Fibroblast of skin of scalp (primary cell): ENCODE measurements at places on chromosomes 6 and 20.

DNA sequence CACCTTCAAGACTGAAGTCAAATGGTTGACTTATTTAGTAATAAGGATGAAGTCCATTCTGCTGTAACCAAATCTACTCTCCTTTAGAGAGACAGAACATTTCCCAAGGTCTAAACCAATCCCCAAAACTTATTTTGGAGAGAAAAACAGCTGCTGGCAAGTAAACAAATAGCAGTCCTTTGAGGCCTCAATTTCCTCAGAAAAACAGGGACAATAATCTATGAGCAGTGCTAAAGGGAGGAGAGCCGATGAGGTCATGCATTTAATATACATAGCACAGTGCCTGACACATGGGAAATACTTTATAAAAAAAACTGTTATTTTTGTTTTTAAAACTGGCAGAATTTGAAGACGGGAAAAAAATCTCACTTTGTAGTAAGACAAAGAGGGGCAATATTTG lies 526.0 kb downstream of the EPM2A start:
- DNase-seq = no peak

DNA sequence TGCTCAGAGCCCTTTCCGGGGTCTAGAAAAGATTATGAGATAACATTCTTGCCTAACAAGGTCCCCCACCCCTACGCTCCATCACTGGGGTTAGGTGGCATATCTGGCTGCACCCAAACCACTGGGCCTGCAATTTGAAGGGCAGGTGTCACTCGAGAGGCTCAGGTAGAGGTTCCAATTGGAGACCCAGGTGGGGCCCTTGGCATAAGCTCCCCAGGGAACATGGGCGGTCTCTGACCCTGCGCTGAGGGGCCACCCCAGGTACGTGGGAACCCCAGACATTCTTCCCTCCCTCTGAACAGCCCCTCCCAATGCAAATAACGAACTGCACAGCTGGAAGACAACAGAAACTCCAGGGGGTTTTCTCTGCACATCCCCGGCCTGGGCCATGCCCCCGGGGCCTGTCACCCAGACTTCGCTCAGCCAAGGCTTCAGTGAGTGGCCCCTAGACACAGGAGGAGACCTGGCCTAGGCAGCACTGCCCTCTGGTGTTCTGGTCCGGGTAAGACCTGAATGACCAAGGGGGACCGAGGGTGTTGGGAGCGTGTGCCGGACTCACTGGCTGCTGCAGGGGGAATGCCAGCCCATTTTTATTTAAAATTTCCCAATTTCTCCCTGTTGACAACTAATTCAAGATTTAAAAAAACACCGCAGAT lies 47.5 kb downstream of the DSTN start:
- peak; percentile 44 for DNase-seq

GRCh38 chr6:157281570-157281969 lies 41.7 kb downstream of the TMEM242 start:
- DNase-seq = peak; percentile 22

GRCh38 chr20:52306477-52306876 lies 114.9 kb upstream of the ZFP64 start:
- DNase-seq = no peak

DNA sequence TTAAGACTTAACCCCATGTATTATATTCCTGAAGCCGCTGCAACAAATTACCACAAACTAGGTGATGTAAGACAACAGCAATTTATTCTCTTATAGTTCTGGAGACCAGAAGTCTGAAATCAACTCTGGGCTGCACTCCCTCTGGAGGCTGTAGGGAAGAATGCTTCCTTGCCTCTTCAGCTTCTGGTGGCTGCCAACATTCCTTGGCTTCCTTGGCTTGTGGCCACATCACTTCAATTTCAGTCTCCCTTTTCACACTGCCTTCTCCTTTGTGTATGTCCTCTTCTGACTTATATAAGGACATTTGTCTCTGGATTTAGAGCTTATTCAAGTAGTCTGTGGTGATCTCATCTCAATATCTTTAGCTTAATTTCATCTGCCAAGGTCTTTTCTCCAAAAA lies 141.6 kb downstream of the DHX35 start:
- peak; percentile 10 for DNase-seq
